Ovary (tissue), 10 donors: ENCODE measurements at places on chromosomes 7 and 10. TPM values are rescaled to one million over a fixed set of nuclear protein-coding genes. Genes with fewer than 3 reads are reported as not detected.

The CASP7 gene
- polyA plus RNA-seq = 24.7 TPM

The PCDH15 gene
- polyA plus RNA-seq = not detected

The PRKAR1B gene
- 34.0 TPM for polyA plus RNA-seq

The CCNY gene
- 87.0 TPM for polyA plus RNA-seq

The CPA2 gene
- not detected for polyA plus RNA-seq

The GNG11 gene
- polyA plus RNA-seq = 81.0 TPM

The ADRA2A gene
- 19.0 TPM for polyA plus RNA-seq

The GCK gene
- 0.48 TPM for polyA plus RNA-seq

The AEBP1 gene
- 283 TPM for polyA plus RNA-seq

The HEPACAM2 gene
- not detected for polyA plus RNA-seq

The SCIN gene
- polyA plus RNA-seq = 2.2 TPM

The HOXA6 gene
- not detected for polyA plus RNA-seq

- no peak for DNase-seq
Observed at GRCh38 chr7:78529392-78529791, 730.8 kb downstream of the PHTF2 start.

DNA sequence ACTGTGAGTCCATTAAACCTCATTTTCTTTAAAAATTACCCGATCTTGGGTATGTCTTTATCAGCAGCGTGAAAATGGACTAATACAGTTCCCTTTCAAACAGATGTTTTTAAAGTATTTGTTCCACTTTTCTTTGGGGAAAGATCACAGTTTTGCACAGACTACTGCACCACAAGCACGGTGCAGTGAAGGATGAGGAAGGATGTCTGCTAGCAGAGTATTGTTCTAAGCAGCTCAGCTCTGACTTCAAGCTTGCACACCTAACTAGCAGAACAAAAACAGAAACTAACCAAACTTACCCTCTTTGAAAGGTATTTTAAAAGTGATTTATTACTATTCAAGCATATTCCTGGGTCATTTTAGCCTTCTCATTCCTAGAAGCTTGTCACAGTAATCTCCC, 20.0 kb downstream of the THNSL1 start:
- DNase-seq = no peak

- DNase-seq = no peak
Observed at GRCh38 chr10:96626795-96627194, 40.0 kb upstream of the TM9SF3 start.

DNA sequence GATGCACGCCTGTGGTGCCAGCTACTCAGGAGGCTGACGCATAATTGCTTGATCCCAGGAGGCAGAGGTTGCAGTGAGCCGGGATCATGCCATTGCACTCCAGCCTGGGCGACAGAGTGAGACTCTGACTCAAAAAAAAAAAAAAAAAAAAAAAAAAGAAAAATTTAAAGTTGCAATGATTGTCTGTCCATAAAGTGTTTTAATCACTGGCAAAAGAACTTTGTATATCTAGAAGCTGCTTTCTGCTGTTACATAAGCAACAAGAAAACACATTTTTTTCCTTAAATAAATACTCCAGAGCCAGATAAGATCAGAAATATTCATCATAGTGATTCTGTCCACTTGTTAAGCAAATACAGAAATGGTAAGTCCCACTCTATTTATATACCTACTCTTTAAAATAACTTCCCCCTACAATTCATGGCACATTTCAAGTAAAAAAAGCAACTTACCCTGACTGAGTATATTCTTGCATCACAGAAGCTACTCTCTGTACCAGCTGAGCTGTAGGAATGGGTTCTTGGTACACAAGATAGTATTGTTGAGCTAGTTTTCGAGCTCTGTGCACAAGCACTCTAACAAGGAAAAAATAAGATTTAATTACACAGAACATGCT, 7.6 kb downstream of the PSMA2 start:
- DNase-seq = no peak

- no peak for DNase-seq
Observed at GRCh38 chr7:143237366-143237765, 15.5 kb downstream of the TAS2R40 start.

GRCh38 chr10:89567576-89568245, 32.3 kb upstream of the SLC16A12 start:
- no peak for DNase-seq

GRCh38 chr7:47488201-47488968, 93.5 kb downstream of the TNS3 start:
- DNase-seq = no peak

DNA sequence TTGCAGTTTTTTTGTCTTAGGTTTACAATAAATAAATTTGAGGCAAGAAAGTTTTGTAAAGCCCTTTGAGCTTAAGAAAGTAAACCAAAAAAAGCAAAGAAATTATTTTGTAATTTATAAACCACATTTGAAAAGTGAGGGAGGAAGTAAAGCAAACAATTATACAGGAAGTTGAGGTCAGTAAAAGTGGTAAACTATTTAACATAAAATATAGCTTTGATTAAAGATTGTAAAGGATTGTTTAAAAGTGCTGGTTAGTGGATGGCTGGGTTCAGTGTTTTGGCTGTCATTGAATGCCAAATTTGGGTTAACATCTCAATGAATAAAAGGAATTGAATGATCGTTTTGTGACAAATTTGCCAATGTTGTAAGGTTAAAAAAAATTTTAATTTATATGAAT, 9.9 kb downstream of the SOSTDC1 start:
- no peak for DNase-seq

- no peak for DNase-seq
Observed at GRCh38 chr10:1395481-1396296, 339.5 kb downstream of the WDR37 start.

DNA sequence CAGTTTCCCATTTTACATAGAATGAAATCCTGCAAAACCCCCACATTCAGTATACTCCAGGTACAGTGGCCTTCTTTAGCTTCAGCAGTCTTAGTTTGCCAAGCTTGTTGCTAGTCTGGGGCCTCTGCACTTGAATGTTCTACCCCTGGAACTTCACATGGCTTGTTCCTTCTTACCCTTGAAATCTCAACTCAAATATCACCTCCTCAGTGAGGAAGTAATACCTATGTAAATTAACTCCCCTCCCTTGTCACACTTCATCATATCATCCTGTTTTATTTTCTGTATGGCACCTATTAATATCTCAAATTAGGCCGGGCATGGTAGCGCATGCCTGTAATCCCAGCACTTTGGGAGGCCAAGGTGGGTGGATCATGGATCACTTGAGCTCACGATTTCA, 163.8 kb upstream of the KAT6B start:
- no peak for DNase-seq

DNA sequence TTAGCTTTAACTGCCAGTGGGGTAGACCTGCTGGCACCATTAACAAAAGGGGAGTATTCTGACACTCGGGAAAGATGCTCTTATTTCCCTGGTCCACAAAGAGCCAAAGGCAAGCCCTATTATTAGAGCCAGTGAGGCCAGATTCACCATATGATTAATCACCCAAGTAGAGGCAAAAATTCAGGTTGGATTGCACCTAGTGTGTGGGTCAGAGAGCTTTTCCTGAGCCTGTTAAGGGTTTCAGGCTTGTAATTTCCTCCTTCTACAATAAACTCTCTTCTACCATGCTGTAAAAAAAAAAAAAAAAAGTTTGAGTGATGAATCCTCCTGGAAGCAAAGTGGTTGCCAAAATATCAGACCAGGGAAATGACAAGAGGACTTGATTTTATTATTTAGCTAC, 163.5 kb downstream of the MBL2 start:
- no peak for DNase-seq

GRCh38 chr7:2175091-2175490, 57.7 kb downstream of the MAD1L1 start:
- DNase-seq = no peak

DNA sequence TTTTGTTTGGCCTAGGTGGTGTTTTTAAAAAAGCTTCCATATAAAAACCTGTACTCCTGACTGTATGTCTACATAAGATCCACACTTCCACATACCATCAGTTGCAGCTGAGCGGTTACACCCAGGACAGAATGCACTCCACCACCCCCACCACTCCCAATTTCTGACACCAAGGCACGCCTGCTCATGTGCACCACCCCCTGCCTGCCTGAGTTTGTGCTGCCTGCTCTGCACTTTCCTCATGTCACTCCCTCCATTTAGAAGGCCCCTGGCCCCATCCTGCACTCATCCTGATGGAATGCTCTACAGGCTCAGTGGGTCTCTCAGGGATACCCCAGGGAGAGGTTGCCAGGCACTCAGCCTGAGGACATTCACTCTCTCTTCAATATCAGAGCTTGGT, 6.5 kb downstream of the VPS41 start:
- no peak for DNase-seq

GRCh38 chr7:24227603-24228359, 56.2 kb upstream of the NPY start:
- no peak for DNase-seq

DNA sequence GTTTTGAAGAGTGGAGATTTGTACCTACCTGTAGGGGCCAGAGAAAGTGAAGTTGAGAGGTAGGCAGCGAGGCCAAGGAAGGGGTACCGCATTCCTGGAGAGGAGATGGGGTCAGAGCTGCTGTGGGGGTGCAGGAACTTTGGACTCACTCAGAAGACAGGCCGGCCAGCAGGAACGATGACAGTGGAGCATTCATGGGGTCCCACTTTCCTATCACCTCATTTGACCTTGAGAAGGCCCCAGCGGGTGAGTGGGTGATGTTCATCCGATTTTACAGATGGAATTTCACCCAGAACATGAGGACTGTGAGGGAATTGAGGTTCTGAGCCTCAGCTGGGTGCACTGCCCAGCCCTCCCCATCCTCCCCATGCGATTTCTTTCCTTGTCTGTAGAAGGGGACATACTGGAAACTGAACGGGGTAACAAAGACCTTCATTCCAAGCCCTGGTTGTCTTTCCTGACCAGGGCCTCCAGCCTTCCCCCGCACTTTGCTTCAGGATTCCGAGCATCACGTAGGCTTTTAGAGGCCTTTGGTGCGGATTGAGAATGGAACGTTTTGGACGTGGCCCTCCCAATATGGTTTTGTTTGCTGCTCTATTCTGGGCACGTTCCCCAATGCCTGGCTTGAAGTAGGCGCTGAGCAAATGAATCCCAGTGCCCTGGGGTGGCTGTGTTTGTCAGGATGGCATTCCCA, 87.3 kb downstream of the ADCY1 start:
- no peak for DNase-seq

- DNase-seq = no peak
Observed at GRCh38 chr10:59585046-59585700, 124.5 kb downstream of the SLC16A9 start.

DNA sequence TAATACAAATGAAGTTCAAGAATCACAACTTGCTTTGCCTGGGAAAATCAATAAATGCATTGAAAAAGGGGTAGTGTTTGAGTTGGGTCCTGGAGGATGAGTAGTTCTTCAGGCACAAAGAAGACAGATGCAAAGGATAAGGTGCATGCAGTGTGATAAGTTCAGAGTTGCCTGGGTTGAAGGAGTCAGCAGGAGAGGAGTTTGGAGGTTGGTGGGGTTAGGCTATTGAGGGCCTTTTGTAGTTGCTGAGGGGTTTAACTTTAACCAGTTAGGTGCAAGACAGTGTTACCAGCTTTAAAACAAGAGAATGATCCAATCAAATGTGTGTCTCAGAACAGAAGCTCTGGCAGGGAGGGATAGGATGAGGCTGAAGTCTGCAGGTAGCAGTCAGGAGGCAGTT, 44.3 kb upstream of the GLCCI1 start:
- DNase-seq = no peak

GRCh38 chr7:116271161-116271913, 61.0 kb downstream of the TES start:
- no peak for DNase-seq

DNA sequence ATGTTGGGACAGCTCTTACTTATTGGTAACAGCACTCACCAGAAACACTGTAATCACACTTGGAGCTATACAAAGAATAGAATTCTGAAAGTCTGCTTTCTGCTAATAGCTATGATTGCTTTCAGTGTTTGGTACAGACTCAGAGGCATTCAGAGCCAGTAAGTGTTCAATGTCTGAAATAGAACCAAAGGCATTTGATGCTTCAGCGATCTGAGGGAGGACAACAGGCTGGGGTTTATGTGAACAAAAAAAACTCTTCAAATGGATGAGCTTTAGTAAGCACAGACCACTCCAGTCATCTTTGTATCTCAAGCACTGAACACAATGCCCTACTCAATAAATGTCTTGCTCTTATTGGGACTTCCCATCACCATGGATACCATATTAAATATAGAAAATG, 322.8 kb upstream of the GRM3 start:
- DNase-seq = no peak

DNA sequence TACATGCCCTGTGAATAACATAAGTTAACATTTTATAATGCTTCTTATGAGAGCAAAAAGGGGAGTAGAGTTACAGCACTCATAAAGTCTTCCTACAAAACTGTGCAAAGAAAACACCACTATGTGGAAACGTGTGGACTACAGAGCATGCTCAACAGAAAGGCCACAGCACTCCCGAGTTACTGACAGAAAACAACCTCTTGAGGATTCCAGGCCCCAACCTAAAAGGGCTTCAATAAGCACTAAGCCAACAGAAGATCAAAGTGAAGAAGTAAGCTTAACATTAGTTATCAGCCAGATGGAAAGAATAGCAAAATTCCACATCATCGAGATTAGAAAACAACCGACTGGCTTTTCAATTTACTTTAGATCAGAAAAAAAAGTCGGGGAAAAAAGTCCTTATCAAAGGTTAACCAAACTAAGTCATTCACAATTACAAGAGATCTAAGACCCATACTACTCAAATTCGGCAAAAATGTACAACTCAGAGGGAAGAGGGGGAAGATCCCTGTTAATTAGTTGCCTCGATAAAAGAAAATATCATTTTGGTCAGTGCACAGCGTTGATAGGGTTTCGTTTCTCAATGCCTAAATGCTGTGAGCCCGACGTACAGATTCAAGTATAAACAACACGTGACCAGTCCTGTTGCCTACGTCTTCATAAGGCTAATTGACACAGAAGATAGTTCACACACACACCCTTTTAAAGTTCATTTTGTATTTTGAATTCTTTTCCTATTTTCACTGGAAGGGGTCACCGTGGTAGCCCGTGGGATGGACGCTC, 1.4 kb downstream of the KBTBD2 start:
- DNase-seq = no peak

DNA sequence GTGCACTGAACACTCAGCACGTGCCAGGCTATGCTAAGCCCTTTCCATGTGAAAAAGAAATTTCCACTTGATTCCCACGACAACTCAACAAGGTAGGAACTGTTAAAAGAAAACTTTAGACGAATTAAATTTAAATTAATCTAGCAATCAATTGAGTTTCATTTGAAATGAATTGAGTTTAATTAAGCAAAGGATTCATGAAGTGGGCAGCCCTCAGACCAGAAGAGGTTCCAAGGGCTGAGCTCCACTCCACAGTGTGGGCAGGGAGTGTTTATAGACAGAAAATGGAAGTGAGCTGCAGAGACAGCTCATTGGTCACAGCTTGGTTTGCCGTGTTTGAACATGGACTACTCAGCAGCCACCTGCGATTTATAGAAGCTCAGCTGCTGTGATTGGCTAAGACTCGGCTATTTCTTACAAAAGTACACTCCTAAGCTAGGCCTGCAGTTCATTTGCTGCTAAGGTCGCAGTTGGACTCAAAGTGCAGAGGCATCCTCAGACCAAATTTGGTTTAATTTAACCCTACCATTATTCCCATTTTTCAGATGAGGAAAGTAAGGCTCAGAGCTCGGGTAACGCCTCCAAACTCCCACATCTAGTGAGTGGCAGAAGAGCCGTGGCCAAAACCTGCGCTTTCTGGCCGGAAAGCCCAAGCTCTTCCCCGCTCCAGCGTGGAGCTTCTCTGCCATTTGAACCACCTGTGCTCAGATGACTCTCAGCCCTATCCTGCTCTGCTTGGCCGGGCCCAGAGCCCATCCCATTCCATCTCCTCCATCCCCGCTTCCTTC, 24.9 kb downstream of the CALML3 start:
- DNase-seq = no peak
